ENCODE measurements at places on chromosomes 7 and 10. TPM values are rescaled to one million over a fixed set of nuclear protein-coding genes. Genes with fewer than 3 reads are reported as not detected.

DNA sequence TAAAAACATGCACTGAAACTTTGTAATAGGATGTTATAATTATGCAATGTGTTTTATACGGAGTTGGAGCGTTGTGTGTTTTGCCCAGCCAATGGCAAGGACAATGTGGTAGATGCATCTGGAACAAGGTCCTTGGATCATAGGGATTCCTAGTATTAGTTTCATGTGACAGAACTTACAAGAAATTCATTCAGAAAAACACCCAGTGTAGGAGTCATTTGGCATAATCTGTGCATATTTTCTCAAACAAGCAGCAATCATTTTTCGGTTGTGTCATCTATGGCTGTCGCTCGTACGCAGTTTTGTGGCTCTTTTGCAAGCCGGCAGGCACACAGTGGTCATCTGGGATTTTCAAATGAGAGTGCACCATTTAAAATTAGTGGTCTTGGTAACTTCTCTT, 19.8 kb downstream of the CREB5 start:
- H3K4me3 ChIP-seq = no peak overlapping the region
- H3K27ac ChIP-seq = no peak overlapping the region
- DNase-seq = no peak
- H3K27me3 ChIP-seq = no peaks in the 10 kb centered on the region
- H3K36me3 ChIP-seq = no peaks in the 10 kb centered on the region

DNA sequence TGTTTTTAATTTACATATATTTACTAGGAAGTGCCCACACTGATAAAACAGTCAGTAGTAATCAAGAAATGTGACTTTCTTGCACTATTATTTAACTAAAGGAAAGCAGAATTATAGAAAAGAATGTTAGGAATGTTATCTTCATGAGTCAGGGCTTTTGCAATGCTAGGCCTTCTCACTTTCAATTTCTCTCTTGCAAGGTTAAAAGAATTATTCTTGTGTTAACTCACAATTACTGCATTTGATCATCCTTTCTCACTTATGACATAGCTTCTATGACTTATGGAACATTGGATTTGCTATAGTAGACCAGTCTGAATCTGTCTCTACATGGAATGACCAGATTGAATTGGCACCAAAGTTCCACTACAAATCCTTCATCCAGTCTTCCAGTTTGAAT, 192.4 kb downstream of the SDK1 start:
- H3K27me3 ChIP-seq = no peaks in the 10 kb centered on the region
- no peaks in the 10 kb centered on the region for H3K36me3 ChIP-seq
- no peak overlapping the region for H3K4me3 ChIP-seq

DNA sequence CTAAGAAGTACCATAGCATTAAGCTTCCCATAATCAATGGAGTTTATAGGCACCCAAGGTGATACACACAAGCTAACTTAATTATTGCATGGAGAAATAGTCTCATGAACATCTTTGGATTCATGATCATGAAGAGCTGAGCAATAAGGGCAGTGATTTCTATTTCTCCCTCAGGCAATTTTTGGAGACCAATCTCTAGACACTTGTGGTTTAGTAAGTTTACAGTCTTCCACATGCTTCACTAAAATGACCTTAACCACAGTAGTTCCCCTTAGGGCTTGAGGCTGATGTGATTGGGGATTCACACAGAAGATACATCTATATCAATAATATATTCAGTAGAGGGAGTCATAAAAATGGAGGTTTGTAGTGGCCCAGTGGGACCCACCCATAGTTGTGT, 241.2 kb downstream of the CCDC7 start:
- H3K27me3 ChIP-seq = no peaks in the 10 kb centered on the region
- no peaks in the 10 kb centered on the region for H3K4me1 ChIP-seq
- no peaks in the 10 kb centered on the region for H3K36me3 ChIP-seq
- no peak overlapping the region for H3K27ac ChIP-seq
- no peak overlapping the region for H3K4me3 ChIP-seq
- DNase-seq = no peak

- no peak overlapping the region for H3K4me3 ChIP-seq
- H3K27me3 ChIP-seq = no peaks in the 10 kb centered on the region
- DNase-seq = no peak
- no peak overlapping the region for H3K27ac ChIP-seq
- H3K4me1 ChIP-seq = peaks cover 12% of the 10 kb centered on the region
Measured at GRCh38 chr10:132298038-132298881, 9.5 kb downstream of the STK32C start.

DNA sequence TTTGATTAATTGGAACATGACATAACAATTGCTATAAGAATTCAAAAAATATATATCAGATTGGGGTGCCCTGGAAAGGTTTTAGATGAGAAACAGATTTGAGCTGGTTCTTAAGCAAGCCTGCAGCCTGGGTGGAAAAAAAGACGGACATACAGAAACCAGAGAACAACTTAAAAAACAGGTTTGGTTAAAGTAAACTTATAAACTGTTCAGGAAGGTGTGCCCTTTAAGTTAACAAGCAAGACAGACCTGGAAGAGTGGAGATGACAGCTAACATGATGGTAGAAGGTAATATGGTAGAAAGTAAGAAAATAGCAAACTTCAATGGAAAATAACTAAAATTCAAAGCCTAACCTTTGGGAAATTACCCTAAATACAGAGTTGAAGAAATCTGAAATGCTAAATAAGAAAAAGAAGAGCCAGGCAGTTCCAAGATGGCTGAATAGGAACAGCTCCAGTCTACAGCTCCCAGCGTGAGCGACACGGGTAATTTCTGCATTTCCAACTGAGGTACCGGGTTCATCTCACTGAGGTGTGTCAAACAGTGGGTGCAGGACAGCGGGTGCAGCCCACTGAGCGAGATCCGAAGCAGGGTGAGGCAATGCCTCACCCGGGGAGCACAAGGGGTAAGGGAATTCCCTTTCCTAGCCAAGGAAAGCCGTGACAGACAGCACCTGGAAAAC, 52.2 kb downstream of the CADPS2 start:
- no peaks in the 10 kb centered on the region for H3K27me3 ChIP-seq
- no peak overlapping the region for H3K27ac ChIP-seq
- DNase-seq = no peak
- no peaks in the 10 kb centered on the region for H3K36me3 ChIP-seq
- no peak overlapping the region for H3K4me3 ChIP-seq

GRCh38 chr7:45575501-45576248, 1.5 kb downstream of the ADCY1 start:
- H3K4me1 ChIP-seq = peaks cover 39% of the 10 kb centered on the region
- no peak overlapping the region for H3K27ac ChIP-seq
- H3K27me3 ChIP-seq = peaks cover 39% of the 10 kb centered on the region
- DNase-seq = no peak

DNA sequence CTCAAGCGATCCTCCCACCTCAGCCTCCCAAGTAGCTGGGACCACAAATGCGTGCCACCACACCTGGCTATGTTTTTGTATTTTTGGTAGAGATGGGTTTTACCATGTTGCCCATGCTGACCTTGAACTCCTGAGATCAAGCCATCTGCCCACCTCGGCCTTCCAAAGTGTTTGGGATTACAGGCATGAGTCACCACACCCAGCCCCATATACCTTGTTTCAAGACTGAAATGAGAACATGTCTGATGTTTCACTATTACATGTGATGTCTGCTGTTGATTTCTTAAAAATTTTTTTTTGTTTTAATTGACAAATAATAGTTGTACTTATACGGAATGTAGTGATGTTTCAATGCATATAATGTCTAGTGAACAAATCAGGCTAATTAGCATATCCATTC, 14.5 kb downstream of the KLHL7 start:
- H3K36me3 ChIP-seq = peaks cover 15% of the 10 kb centered on the region
- DNase-seq = no peak
- H3K27me3 ChIP-seq = no peaks in the 10 kb centered on the region
- no peak overlapping the region for H3K4me3 ChIP-seq
- peaks cover 7% of the 10 kb centered on the region for H3K4me1 ChIP-seq

DNA sequence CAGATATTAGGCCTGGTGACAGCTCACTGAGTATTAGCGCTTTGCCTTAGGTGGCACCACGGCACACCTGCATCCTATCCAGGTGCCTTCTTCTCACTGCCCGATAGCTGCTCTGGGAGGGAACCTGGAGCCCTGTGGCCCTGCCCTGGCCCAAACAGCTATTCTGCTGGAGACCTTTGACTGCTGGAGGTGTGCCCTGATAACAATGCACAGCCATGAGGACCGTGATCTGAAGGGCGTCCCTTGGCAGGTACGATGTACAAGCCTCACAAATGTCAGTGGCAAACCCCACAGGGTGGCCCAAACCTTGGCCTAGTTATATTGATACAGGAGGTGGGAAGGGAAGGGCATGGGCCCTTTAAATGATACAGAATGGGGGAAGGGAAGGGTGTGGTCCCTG, 259.5 kb downstream of the GRID1 start:
- DNase-seq = no peak
- no peaks in the 10 kb centered on the region for H3K36me3 ChIP-seq
- no peak overlapping the region for H3K27ac ChIP-seq
- H3K4me3 ChIP-seq = no peak overlapping the region

DNA sequence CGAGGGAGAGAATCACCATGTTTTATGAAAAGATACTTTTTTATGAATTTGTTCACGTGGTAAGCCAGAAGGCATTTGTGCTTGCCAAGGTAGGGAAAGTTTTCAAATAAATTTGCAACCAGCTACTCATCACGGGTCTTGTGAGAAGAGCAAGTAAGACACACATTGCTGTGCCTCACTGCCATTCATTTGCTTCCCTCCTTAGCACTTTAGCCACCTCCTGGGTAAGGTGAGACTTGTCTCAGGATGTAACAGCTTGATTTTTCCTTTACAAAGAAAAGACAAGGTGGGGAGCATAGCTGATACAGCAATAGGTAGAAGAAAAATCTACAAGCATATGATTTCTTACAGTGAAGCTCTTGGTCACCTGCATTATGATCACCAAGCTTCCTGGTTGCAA, 342.4 kb upstream of the GRM3 start:
- H3K4me1 ChIP-seq = peaks cover 6% of the 10 kb centered on the region
- no peak overlapping the region for H3K4me3 ChIP-seq
- H3K36me3 ChIP-seq = no peaks in the 10 kb centered on the region
- H3K27ac ChIP-seq = no peak overlapping the region

DNA sequence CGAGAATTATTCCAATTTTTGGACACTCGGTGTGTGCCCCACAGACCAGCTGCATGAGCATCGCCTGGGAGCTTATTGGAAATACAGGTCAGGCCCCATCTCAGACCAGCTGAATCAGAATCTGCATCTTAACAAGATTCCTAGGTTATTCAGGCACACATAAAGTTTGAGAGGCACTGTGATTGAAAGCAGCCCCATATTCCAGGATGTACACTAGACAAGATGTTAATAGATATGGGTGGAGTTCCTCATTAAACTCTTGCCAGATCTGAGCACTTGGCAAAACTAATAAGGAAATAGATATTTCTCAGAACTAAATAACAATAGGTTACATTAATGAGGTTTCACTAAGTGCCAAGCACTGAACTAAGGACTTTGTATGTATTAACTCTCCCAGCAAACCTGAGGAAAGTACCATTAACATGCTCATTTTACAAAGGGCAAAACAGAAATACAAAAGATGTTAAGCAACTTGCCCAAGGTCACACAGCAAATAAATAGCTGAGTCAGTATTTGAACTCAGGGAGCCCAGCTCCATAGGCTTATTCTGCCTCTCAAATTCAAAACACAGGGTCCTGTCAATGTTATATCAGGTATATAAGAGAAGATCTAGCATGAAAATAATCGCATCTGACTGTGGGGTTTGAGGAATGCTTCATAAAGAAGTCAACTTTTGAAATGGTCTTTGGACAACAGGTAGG, 29.9 kb downstream of the PPP1R3C start:
- no peak overlapping the region for H3K27ac ChIP-seq
- DNase-seq = no peak
- no peaks in the 10 kb centered on the region for H3K36me3 ChIP-seq
- no peaks in the 10 kb centered on the region for H3K4me1 ChIP-seq

DNA sequence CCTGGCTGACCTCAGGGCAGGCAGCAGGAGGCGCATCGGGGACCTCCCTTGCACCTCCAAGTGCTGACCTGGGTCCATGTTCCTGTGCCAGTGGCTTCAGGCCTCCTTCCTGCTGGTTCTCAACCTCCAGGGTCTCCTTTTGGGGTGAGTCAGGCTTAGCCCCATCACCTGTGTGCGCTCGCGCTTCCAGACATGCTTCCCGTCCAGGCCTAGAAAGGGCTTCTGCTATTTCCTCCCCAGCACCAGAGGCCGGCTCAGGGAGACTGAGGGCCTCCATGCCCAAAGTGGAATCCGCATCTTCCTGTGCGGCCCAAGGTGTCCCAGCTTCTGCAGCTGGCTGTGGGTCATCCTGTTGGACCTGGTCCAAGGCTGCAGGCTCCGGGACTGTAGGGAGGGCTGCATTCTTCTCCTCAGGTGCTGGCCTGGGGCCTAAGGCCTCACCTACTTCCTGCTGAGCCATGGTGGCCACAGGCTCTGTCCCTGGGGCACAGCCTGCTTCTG, 5.9 kb downstream of the NACAD start:
- no peak overlapping the region for H3K27ac ChIP-seq
- no peak overlapping the region for H3K4me3 ChIP-seq
- no peaks in the 10 kb centered on the region for H3K36me3 ChIP-seq

GRCh38 chr10:111347386-111348013, 270.7 kb downstream of the ADRA2A start:
- no peak overlapping the region for H3K27ac ChIP-seq
- no peaks in the 10 kb centered on the region for H3K27me3 ChIP-seq
- DNase-seq = no peak
- no peaks in the 10 kb centered on the region for H3K36me3 ChIP-seq

GRCh38 chr10:22247636-22248035, 29.8 kb upstream of the EBLN1 start:
- H3K27ac ChIP-seq = no peak overlapping the region
- H3K4me1 ChIP-seq = no peaks in the 10 kb centered on the region

- H3K4me1 ChIP-seq = no peaks in the 10 kb centered on the region
- no peaks in the 10 kb centered on the region for H3K27me3 ChIP-seq
- no peak overlapping the region for H3K27ac ChIP-seq
- DNase-seq = no peak
- H3K36me3 ChIP-seq = no peaks in the 10 kb centered on the region
Measured at GRCh38 chr10:95793401-95794045, 37.6 kb downstream of the ENTPD1 start.

GRCh38 chr10:95837356-95837776, 70.4 kb upstream of the CC2D2B start:
- no peaks in the 10 kb centered on the region for H3K27me3 ChIP-seq
- no peak for DNase-seq
- no peaks in the 10 kb centered on the region for H3K36me3 ChIP-seq
- H3K4me3 ChIP-seq = no peak overlapping the region

GRCh38 chr7:157539521-157539920, 202.7 kb downstream of the DNAJB6 start:
- H3K4me3 ChIP-seq = no peak overlapping the region
- no peaks in the 10 kb centered on the region for H3K36me3 ChIP-seq
- no peaks in the 10 kb centered on the region for H3K27me3 ChIP-seq
- no peaks in the 10 kb centered on the region for H3K4me1 ChIP-seq
- H3K27ac ChIP-seq = no peak overlapping the region

FBXO24 gene
- 0.83 TPM for polyA plus RNA-seq

C10orf67 gene
- 0.03 TPM for polyA plus RNA-seq

ARID5B gene
- polyA plus RNA-seq = 0.21 TPM

ANKRD30A gene
- polyA plus RNA-seq = not detected

JAKMIP3 gene
- polyA plus RNA-seq = 0.83 TPM

CALML5 gene
- not detected for polyA plus RNA-seq

GHRHR gene
- polyA plus RNA-seq = 1.6 TPM

CYP3A5 gene
- 0.06 TPM for polyA plus RNA-seq

SP8 gene
- polyA plus RNA-seq = 13.5 TPM

IFIT2 gene
- not detected for polyA plus RNA-seq
